ENCODE measurements at places on chromosomes 4 and X.

- no peak for DNase-seq
These were observed 51.4 kb upstream of the MSANTD1 start for GRCh38 chr4:3197366-3198105.

DNA sequence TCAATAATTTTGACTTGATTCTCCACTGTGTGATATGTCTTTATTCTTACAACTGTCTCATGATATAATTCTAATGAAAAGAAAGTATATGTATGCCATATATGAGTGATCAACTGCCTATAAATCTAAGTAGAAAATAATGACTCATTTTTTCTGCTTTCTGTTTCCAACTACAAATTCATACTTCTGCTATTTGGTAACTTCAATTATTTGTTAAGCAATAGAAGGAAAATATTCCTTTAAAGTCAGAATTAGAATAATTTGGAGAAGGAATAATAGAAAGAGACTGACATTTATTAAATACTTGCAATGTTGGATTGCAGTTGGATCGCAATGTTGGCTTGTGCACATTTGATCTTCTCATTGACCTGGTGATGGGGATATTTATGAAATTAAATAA lies 204.2 kb upstream of the PACRGL start:
- no peak for DNase-seq

DNA sequence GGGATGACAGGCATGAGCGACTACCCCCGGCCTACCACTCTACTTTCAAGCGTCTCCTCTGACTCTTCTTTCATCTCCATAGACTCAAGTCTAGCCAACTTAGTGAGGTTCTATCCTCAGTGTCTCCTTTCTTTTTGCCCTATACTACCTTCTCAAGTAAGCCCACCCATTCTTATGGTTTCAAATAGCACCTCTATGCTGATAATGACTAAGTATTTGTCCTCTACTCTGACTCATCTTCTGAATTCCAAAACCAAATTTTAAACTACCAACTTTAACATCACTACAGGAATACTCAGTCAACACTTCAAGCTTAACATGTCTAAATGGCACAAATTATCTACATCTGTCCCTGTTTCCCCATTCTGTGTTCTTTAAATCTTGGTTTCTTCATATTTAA lies 47.8 kb downstream of the ELF2 start:
- DNase-seq = no peak

GRCh38 chr4:25377572-25378436 lies 741 bp downstream of the ANAPC4 start:
- no peak for DNase-seq

- no peak for DNase-seq
These were observed 20.5 kb downstream of the GLRB start for GRCh38 chr4:157096439-157096838.

GRCh38 chr4:142350871-142351270 lies 495.2 kb downstream of the INPP4B start:
- DNase-seq = no peak

DNA sequence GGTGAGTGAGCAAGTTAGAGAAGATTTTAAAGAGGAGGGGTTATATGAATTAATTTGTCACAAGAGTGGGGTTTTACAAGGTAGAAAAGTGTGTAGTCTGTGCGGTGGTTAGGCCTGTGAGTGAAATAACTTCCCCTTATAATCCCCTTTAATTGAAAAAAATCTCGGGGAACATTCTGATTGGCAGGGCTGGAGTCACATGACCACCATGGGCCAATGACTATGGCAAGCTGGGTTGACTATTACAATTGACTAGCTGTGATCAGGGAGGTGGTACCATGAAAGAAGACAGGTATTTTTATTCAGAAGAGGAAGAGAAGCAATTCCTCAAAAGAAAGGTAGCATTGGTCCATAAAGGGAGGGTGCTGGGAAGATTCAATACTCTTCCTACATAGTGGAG lies 27.0 kb upstream of the CD38 start:
- no peak for DNase-seq

Data from GM04503 (cell line).